Transverse colon (tissue), 4 donors: ENCODE measurements at places on chromosomes 13 and 19.
A peak's percentile ranks its signal among the peaks of the same experiment; 100 is the strongest.

DNA sequence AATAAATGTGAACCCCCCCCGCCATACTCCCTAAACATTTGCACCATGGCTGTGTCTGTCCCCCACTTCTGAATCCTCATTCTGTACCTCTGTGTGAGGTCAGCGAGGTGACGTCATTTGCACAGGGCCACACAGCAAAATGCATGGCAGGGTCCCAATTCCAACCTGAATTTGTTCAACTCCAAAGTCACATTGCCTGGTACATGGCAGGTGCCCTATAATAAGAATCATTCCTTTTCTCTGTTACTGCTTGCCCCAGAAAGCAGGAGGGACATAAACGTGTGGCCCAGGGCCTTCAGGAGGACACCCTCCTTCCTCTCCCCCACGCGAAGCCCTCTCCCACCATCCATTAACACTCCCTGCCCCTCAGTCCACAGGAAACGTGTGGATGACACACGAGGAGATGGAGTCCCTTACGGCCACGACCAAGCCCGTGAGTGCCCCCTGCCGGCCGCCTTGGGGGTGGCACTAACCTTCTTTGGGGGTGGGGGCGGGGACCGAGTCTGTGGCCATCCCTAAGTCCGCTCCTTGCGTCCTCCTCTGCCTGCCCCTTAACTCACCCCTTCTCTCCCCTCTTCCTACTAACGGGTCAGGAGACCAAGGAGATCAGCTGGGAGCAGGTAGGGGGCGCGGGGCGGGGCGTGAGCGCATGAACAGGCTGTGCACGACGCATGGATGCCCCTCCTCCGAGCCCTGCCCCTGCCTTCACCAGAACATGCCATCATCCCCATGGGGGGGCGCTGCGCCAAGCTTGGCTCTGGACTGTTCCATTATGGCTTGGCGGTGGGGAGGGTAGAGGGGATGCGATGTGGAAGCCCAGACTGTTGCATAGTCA, 9.4 kb downstream of the HRC start:
- peak; percentile 86 for DNase-seq

DNA sequence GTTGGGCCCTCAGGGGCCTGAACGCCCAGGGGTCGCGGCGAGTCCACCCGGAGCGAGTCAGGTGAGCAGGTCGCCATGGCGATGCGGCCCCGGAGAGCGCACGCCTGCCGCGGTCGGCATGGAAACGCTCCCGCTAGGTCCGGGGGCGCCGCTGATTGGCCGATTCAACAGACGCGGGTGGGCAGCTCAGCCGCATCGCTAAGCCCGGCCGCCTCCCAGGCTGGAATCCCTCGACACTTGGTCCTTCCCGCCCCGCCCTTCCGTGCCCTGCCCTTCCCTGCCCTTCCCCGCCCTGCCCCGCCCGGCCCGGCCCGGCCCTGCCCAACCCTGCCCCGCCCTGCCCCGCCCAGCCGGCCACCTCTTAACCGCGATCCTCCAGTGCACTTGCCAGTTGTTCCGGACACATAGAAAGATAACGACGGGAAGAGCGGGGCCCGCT, at the start of gene CCNA1:
TSS of gene CCNA1 (plus strand) at position 390 of the 439 bp plus-strand sequence. CDS start 562 bp downstream, outside the sequence.
- no peak for DNase-seq

DNA sequence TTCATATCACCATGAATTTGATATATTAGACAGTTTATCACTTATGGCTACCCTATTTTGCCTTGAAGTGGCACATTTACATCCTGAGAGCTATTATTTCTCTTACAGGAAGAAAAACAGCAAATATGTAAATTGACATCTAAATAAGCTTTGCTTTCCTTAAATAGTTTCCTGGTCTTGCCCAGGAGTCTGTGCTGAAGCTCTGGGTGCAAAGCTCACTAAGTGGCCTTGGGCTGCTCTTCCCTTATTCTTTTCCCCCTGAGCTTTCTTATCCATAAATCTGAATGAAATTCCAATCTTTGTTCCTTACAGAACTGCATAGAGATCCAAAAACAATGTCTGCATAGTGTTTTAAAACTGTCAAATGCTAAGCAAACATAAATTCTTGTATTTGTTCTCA, 56.3 kb downstream of the TNFSF13B start:
- no peak for DNase-seq

DNA sequence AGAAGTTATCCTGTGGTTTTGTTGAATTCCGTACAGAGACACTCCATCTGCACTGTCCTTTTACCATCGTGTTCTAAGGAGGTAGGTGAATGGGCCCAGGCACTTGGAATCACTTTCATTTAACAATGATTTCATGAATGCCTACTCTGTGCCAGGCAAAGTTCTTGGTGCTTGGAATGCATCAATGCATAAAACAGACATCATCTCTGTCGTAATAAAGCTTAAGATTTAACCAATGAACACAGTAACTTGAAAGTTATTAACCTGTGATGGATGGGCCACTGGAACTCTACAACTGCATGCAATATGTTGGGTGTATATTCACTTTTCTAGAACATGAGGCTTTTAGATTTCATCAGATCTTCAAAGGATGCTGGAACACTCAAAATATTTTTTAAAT, 14.1 kb upstream of the STARD13 start:
- DNase-seq = no peak

DNA sequence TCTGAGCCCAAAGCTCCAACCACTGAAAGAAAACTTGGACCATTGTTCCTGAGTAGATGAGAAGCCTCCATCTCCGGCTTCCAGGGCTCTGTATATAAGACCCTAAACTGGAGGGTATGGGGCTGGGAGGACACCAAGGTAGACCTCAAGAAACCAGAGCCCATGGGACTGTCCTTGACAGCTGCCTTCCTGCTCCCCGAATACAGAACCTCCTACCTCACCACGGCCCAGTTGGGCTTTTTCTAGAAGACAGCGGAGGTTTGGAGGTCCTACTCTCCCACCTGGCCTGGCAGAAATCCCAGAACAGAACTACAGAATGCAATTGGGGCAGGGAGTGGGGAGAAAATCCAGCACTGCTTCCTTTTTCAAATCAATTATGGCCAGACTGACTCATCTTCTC, 177.3 kb upstream of the ZNF507 start:
- no peak for DNase-seq

DNA sequence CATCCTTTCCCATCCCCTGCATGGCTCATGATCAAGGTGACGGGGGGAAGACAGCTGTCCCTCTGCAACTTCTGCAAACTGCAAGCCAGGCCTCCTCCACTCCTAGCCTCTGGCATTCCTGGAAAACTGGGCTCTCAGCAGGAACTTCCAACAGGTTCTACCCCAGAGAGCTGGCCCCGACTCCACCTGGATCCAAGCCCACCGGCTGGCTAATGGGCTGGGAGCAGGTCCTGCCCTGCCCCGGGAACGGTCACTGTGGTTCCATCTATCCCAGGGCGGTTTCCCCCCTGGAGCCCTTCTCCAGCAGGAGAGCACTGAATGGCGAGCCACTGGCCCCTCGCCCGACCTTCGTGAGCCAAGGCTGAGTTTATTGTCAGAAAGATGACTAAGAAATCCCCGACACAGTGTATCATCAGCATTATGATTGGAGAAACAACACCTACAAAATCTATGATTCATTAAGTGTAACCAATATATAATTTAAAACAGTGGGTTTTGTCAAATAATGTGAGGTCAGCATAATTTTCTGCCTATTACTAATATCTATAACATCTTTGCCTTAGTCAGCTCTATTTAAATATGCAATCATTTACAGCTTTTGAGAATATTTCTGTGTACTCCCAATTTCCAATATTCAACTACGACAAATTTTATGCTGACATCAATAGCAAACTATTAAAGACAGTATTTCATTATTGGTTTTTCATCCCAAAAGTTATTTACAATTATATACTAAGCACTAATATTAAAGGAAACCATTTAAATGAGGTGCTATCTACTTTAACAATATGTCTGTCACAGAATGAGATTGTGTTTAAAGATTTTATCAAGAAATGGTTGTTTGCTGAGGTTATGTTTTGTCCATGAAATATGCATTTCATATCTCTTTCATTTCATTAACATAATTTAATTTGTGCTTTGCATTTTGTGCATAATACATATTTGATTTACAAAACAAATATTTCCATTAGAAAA, 133.0 kb downstream of the URI1 start:
- DNase-seq = no peak

- no peak for DNase-seq
These were observed 25.6 kb downstream of the SAFB start for GRCh38 chr19:5648464-5648863.

- DNase-seq = no peak
These were observed 95.0 kb downstream of the ARHGEF7 start for GRCh38 chr13:111210091-111210490.

GRCh38 chr19:40995355-40995754, 4.3 kb downstream of the CYP2B6 start:
- DNase-seq = no peak

GRCh38 chr13:26601669-26602068, 44.2 kb downstream of the WASF3 start:
- no peak for DNase-seq

DNA sequence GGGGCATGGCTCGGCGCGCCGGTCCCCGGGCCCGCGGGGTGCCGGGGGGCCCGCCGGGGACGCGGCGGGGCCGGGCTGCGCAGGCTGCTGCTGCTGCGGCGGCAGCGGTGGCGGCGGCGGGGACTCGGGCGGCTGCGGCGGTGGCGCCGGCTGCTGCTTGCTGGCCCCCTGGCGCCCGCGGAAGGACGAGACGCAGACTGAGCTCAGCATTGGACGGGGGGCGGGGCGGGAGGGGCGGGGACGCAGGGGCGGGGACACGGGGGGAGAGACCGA, 368 bp downstream of the KCNC3 start:
- no peak for DNase-seq

DNA sequence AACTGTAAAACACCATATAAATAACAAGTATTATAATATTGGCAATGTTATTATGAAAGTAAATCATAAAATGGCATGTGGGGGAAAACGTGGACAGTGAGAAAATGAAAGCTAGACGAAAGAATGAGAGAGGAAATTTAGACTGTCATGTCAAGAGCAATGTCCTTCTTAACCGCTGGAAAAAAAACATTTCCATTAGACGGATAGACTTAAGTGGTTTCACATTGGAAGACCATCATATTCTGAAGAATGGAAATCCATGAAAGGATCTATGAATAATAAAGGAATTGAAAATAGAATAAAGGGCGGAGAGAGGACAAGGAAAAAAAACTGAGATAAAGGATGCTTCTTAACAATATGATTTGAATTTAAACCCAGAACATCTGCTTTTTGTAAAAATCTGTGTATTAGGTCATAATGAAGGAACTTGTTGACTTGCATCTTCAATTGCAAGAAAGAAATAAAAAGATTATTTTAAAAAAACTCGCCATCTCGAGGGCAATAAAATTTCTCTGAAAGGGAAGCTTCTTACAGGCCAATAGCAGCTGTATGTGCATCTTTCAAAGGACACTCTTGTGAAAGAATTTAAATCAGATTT, 90.6 kb downstream of the SPRY2 start:
- DNase-seq = no peak

DNA sequence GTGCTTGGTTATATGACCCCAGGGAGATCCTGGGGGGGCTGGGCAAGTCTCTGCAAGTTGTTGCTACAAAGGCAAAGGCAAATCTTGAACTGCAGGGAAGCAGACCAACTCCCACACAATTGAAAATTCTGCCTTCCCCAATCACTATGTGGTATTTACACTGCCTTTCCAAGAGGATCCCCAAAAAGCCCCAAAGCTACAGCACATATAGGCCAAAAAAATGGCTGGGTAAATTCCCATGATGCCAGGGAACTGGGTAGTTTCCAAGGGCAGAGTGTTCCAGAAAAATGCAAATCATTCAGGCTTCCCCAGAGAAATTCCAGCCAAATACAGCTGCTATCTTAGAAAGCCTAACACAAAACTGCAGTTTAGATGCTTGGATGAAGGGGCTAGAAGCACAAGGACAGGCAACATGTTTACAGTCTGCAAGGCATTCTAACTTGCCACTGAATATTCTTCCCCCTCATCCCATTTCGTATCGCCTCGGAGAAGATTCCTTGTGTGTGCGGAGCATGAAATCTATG, 6.2 kb downstream of the FOXO1 start:
- no peak for DNase-seq

GRCh38 chr13:60226507-60226906, 62.8 kb upstream of the DIAPH3 start:
- DNase-seq = peak; percentile 13

DNA sequence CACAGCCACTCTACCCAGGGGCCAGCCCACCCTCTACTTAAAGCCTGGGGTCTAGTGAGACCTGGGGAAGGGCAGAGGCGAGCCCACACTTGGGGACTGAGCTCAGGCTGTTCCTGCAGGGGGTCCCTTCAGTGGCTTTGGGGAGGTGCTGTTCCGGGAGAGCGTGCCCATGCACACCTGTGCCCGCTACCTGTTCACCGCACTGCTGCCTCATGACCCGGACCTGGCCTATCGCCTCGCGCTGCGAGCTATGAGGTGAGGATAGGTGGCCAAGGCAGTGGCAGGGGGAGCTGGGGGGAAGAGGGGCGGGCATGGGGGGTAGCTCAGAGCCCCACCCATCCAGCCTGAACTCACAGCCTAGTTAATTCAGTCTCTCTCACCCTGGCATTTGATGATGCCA, 24.0 kb downstream of the ZSWIM4 start:
- no peak for DNase-seq

GRCh38 chr19:13430790-13431582, 75.3 kb downstream of the CACNA1A start:
- peak; percentile 33 for DNase-seq

GRCh38 chr13:32840989-32841713, 175.1 kb upstream of the KL start:
- no peak for DNase-seq

GRCh38 chr13:75985132-75985531, 349.0 kb downstream of the LMO7 start:
- no peak for DNase-seq

DNA sequence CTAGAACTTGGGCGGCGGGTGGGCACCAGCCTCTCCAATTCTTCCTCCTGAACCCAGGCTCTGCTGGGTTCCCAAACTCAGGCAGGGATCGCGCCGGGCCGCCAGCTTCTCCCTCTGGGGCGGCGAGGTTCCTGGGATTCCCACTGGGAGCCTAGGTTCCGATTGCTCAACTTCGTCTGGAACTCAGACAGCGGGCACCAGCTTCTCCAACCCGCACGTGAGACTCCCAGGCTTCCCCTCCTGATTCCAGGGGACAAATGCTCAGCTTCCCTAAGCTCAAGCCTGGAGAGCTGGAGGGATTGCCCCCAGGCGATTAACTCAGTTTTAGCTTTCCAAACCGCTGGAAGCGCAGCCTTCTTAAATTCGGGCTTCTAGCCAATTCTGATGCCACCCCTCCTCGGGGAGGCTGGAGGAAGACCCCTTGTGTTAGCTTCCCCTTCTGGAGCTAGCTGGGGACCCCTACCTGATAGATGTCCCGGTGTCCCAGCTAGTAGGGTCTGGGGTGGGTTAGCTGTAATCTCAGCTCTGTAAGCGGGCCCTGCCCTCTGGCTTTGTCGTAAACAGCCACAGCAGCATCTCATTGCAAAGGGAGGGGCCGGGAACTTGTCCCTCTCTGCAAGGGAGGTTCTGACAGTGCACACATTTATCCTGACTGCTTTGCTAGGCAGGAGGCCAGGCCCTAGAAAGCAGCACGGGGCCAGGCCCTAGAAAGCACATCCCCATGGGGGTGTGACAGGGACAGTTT, 671 bp downstream of the MCOLN1 start:
- DNase-seq = no peak
